ENCODE measurements at places on chromosomes 12 and 14.

- DNase-seq = no peak
These were observed 258.4 kb upstream of the SFSWAP start for GRCh38 chr12:131452444-131452860.

DNA sequence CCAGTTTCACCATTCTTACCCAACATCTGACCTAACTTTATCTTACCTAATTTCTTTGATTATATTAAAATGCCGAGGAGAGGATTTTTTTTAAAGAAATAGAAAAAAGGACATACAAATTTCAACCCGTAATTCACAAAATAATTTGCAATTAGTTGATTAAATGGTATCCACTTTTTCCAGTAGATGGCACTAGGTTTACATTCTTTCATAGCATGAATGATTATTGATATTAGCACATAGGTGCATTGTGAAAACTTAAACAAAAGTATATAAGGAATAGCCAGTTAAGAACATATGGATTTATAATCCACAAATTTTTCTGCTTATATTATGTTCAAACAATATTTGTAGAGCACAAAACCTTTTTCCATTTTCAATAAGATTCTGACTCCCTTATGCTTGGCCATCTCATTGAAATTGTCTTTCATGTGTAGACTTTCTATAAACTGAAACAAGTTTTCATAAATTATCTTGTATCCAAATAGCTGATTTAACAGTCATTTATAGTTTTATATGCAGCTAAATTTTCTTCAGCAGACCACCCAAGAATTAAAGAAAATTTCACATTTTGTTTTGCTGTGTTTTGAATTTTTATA lies 35.3 kb downstream of the MSRB3 start:
- no peak for DNase-seq

DNA sequence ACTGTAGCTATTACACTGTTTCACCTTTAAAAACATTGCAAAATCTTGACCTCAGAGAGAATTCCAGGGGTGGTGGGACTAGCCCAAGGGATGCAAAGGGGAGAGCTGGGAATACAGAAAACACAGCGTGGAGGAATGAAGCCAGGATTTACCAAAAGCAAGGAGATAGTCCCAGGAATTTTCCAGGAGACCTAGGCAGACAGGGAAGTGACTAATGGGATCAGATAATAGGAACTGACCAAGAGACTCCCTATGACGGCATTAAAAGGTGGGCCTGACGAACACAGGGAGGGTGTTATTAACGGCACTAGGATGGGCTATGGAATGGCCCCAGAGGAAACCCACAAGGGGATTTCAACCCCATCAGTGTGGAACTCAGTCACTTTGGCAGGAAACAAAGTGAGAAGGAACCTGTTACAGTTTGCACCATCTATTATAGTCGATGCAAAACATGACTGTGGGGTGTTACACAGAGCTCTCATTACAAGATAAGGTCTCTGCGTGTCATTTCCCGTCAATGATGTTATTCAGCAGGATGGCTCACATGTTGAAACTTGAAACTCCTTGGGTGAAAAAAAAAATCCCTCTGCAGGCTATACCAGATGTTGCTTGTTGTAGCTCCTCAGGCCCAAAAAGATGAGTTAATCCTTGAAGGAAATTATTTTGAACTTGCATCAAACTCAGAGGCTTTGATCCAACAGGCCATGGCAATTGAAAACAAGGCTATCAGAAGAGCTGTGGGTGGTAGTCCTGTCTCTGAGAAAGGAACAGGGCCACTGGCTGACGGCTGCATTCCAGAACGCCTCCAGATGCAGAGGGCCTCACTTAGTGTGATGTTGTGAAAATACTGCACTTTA lies 58.7 kb downstream of the DRAM1 start:
- DNase-seq = no peak

DNA sequence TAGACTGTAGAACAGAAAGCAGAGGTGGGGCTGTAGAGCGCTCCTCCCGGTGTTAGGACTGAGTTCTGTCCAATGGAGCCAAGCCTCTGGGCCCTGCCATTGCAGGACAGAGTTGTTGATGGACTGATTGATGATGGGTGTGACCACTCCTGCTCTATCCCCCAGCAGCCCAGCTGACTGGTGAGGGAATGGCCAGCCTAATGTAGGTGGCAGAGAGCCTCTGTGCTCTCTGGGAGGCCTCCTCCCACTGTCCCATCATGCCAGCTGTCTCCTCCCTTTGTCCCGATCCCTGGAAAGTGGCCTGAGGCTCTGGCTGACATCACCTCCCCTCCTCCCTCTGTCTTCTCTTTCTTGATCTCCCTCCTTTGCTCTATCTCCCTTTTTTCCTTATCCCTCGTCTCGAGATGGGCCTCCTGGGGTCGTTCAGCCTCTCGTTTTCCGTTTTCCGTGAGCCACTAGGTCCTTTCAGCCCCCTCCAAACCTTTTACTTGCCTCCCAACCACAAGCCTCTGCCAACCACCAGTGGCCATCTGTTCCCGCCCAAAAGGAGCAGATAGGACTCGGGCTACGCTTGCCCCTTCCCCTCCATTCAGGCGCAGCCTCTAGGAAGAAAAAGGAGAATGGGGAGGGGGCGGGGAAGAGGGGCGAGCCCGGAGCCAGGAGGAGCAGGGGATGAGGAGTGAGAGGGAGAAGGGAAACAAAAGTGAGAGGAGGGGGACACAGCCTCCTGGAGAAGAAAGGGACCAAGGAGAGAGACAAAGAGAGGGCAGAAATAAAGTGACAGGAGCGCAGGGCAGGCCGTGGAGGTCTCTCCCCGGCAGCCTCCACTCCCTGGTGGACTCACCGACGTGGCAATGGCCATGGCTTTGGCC lies 572 bp downstream of the EFS start:
- no peak for DNase-seq

GRCh38 chr14:67539116-67539515 lies 6.0 kb downstream of the PLEKHH1 start:
- no peak for DNase-seq

- DNase-seq = no peak
These were observed 46.0 kb upstream of the EVL start for GRCh38 chr14:100019156-100019744.

DNA sequence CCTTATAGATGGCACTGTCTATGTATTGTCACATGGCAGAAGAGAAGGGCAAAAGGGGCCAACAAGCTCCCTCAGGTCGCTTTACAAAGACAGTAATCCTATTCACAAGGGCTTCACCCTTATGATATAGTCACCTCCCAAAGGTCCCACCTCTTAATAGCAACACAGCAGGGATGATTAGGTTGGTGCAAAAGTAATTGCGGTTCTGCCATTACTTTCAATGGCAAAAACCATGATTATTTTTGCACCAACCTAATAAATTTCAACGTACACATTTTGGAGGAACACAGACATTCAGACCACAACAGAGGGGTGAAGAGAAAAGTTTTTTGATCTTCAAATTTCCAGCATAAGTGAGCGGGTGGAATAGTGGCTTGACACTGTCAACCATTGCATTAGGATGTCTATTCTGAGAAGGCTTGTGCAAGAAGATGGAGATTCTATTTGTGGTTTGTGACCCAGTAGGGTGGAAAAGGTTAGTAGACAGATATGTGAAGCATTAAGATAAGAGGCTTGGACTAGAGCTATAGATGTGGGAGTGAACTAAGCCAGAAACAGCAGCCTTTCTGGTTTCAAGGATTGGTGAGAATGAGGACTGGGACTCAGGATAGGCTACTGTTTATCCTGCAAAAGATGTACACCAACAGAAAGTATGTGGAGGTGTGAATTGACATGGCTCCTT lies 75.5 kb upstream of the CPSF6 start:
- no peak for DNase-seq

GRCh38 chr14:53545217-53545616 lies 392.1 kb upstream of the DDHD1 start:
- DNase-seq = no peak

- no peak for DNase-seq
These were observed 13.0 kb upstream of the SLCO1B1 start for GRCh38 chr12:21117995-21118394.

GRCh38 chr12:56873382-56873781 lies 60.8 kb downstream of the SDR9C7 start:
- DNase-seq = no peak

DNA sequence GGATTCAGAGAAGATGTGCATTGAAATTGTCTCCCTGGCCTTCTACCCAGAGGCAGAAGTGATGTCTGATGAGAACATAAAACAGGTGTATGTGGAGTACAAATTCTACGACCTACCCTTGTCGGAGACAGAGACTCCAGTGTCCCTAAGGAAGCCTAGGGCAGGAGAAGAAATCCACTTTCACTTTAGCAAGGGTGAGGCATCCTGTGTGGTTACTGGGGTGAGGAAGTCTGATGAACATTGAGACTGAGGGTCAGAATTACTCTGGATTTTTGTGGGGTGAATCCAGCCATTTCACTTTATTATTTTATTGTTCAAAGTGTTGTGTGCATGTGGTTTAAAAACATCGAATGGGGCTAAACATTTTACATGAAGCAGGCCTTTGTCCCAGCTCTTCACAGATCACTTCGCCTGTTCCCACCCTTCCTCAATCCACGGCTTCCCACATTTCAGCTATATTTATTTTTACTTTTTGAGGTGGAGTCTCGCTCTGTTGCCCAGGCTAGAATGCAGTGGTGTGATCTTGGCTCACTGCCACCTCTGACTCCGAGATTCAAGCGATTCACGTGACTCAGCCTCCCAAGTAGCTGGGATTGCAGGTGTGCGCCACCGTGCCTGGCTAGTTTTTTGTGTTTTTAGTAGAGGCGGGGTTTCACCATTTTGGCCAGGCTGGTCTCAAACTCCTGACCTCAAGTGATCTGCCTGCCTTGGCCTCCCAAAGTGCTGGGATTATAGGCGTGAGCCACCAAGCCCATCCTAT lies 40.6 kb downstream of the SUPT16H start:
- no peak for DNase-seq

DNA sequence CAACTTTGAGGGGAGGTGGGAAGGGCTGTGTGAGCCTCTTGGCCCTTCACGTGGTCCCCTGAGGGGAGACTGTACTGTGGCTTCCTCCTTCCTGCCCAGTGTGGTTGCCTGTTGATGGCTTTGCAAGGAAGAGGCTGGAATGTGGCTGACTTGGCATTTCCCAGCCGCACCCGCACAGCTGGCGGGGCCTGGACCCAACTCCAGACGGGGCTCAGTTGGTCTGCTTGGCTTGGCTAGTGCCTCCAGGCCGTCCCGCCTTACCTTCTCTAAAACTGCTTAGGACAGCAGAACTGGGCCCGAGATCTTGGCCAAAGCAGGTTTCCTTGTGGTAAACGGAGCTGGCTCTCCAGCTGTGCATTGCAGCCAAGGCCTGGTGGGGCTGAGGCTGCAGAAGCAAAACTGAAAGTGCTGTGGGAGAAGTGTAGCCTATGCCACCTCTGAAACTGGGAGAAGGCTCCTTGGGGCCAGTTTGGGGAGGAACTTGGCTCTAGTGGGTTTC lies 139.5 kb downstream of the SMOC1 start:
- no peak for DNase-seq

DNA sequence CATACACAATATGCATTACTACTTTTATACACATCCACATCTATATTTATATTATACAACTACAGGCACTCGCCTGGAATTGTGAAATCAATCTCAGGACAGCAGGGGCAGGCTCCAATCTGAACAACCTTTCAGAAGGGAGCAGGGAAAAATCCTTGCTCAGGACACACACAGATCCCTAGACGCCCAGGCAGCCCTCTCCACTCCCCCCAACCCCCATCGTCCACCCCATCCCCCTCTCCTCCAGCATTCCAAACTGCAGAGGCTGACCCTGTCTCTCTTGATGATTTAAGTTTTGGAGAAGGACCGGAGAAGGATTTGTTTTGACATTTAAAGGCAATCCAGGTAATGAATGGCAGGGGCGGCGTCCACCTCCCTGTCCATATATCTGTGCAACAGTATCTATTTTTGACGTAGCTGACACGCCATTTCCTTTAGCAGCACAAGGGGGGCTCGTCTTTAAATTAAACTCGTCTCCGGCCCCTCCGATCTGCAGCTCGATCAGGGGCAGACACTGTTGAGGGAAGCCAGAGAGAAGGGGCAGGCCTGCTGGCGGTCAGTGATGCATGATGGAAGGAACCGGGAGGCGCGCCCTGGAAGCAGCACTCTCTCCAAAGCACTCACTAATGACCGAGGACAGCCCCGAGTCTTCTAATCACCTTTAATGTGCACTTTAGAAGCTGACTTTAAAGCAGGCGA lies 95.0 kb upstream of the TBX5 start:
- DNase-seq = no peak

GRCh38 chr14:52049721-52050588 lies 18.9 kb downstream of the NID2 start:
- DNase-seq = no peak

- DNase-seq = no peak
These were observed 1.3 kb upstream of the SETD1B start for GRCh38 chr12:121802485-121802842.

DNA sequence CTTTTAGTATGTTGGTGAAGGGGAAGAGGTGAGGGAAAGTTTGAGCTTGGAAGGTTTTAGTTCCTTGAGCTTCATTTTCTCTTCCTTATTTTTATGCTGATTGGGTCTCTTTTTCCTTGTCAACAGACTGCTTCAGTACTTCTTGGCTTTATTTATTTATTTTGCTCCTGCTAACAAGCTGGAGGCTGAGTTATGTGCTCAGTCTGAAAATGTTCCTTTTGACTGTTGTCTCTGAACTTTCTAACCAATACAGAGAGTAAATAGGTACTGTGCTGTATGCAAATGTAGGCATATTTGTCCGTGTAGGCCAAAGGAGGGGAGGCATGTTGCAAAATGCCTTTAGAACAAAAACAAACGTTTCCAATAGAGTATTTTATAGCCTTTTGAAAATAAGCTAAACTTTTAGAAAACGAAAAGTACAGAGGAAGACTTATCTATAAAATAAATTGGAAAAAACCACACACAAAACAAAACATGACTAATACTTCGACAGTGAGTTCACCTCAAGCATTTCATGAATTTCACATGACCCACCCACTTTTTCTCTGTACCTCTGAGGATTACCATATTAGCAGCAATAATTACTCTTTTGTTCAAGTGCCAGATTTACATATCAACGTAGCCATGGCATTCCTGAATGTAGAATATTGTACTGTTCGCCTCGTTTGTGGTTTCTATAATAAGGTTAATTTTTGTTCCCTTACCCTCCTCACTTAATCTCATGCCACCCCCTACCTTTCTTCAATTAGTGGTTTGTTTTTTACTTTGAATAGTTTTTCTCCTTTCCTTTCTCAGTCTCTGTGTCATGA lies 4.7 kb upstream of the CREBL2 start:
- DNase-seq = no peak

DNA sequence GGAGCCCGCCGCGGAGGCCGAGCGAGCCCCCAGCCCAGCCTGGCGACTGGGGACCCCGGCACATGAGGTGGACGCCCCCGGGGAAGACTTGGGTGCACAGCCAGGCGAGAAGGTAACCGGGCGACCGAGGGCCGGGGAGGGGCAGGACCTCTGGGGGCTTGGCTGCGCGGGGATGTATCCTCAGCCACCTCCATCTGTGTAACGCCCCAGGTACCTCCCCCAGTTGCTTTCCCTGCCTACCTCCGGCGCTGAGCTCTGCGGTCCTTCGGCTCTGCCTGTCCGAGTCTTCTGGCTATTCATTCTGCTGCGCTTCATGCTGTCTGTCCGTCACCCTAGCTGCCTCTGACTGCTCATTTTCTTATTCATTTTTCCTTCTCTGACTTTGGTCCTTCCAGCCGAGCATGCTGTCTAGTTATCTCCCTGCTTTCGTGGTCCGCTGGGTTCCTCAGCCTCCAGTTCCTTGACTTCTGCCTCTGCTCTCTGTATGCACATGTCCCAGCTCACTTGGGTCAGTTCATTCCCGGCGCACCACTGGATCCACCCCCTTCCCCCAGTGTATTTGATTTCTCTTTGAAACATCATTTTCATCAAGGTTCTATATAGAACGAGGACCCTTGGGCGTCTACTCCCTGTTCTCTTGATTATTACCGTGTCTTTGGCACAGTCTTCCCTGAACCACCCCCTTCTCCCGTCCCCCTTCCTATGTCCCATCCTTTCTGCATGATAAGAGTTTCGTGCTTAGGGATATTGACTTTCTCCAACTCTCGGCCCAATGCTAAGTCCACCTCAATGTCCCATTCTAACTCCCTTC lies 612 bp downstream of the PHC1 start:
- peak; percentile 47 for DNase-seq
